Vagina (tissue), 2 donors: ENCODE measurements at places on chromosomes 13 and 19.

GRCh38 chr19:55498246-55498840, 10.1 kb downstream of the SSC5D start:
- DNase-seq, result no peak

GRCh38 chr19:459724-460511, 915 bp downstream of the SHC2 start:
- DNase-seq, result no peak

- DNase-seq, result no peak
These were observed 288.2 kb downstream of the COG6 start for GRCh38 chr13:39943711-39944110.

- no peak for DNase-seq
These were observed 5.3 kb downstream of the CARS2 start for GRCh38 chr13:110700641-110701040.

DNA sequence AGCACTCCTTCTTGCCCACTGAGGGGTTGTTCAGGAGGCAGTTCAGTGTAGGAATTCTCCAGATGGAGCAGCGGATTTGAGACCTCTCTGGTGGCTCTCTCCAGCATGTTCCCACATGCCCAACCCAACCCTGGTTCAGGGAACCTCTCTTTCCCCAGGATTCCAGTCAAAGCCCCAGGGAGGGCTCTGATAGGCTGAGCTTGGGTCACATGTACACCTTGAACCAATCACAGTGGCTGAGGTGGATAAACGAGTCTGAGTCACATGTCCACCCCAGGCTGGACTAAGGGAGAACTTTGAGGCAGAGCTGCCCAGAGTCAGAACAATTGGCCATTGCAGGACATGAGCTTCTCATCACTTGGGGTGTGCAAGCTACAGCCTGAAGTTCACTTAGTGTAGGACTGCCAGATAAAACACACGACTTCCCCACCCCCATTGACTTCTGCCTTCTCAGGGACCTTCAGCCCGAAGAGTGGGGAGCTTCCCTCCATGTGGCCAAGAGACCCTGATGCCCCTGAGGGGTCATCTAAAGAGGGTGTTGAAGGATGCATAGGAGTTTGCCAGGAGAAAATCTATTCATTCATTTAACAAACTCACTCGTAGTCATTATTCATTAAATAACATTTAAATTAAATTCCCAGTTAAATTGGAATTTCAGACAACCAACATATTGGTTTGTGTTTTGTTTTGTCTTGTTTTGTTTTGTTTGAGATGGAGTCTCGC, 4.0 kb upstream of the MAST3 start:
- DNase-seq, result no peak

DNA sequence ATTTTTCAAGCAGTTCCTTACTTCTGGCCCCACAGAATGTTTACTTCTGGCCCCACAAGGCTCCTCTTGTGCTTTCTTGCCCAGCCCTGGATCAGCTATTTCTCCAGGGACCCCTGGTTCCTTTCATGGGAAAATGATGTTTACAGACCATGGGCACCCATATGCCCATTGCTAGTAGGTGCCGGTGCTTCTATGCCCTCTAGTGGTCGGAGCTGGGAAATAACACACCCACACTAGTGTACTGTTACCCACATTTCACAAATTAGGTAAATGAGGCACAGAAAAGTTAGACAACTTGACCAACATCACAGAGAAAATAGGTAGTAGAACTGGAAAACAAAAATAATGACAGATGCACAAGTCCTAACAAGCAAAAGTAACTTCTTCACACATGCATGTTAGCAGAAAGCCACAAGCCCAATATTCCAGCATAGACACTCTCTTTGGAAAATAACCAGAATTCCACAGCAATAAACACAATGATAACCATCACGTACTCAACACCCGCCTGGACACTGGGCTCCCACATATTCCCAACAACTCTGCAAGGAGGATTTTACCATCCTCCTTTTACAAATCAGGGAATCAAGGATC, 1.3 kb upstream of the CEACAM6 start:
- DNase-seq, result no peak

DNA sequence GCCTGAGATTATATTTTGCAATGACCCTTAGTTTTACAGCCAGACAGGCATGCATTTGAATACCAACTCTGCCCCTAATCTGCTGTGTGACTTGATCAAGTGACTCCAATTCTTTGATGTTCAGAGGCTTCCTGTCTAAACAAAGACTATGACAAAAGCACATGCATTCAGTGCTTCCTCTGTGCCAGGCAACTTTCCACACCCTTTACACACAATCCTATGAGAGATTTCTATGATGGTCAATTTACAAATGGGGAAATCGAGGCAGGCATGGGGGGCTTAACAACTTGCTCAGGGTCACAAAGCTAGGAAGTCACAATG, 3.7 kb upstream of the LYPD3 start:
- no peak for DNase-seq

- DNase-seq, result no peak
These were observed 40.7 kb upstream of the SPATA13 start for GRCh38 chr13:24119626-24120508.

DNA sequence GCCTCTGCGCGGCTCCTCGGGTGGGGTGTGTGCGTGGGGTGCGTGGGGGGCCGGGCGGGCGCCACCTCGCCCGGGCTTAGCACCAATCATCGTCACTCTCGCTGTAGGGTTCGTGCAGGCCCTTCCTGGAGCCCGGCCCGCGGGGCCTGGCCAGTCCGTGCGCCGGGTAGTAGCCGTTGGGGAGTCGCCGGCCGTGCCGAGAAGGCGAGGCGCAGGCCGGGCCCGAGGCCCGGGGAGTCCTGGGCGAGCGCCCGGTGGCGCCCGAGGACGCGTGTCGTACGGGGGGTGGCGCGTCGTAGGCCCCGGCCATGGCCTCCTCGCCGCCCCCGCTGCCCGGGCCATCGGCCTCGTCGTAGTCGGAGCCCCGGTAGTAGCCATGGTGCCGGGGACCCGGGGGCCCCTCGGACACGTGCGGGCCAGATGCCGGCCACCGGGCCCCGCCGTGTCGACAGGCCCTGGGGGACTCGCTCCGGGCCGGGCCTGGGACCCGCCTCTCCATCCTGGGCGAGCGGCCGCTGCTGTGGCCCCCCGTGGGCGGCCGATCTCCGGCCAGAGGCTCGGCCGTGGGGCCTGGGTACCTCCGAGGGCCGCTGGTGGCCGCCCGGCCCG, 57.1 kb downstream of the IER2 start:
- DNase-seq, result no peak

- DNase-seq, result no peak
These were observed 32.9 kb downstream of the WASF3 start for GRCh38 chr13:26590379-26590778.

GRCh38 chr13:88648598-88649373, 977.6 kb downstream of the SLITRK5 start:
- no peak for DNase-seq
